Thymus (tissue), 14 donors: ENCODE measurements at places on chromosomes 2 and 18. TPM values are rescaled to one million over a fixed set of nuclear protein-coding genes. Genes with fewer than 3 reads are reported as not detected.
A peak's percentile ranks its signal among the peaks of the same experiment; 100 is the strongest.

- H3K4me1 ChIP-seq = no peaks in the 10 kb centered on the region
- H3K4me3 ChIP-seq = no peak overlapping the region
- H3K27me3 ChIP-seq = no peaks in the 10 kb centered on the region
- no peak for DNase-seq
- no peaks in the 10 kb centered on the region for H3K36me3 ChIP-seq
- no peak overlapping the region for H3K27ac ChIP-seq
Observed at GRCh38 chr2:138207074-138207930, 243.0 kb downstream of the HNMT start.

- H3K4me1 ChIP-seq = peaks cover 7% of the 10 kb centered on the region
- H3K36me3 ChIP-seq = no peaks in the 10 kb centered on the region
- H3K4me3 ChIP-seq = peak overlapping the region; percentile 83
- DNase-seq = no peak
- peaks cover 60% of the 10 kb centered on the region for H3K27me3 ChIP-seq
Observed at GRCh38 chr2:202035089-202035940, 1.7 kb downstream of the FZD7 start.

- no peaks in the 10 kb centered on the region for H3K36me3 ChIP-seq
- H3K27me3 ChIP-seq = no peaks in the 10 kb centered on the region
- no peak for DNase-seq
- H3K4me1 ChIP-seq = no peaks in the 10 kb centered on the region
Observed at GRCh38 chr2:150625303-150625702, 137.8 kb upstream of the RND3 start.

DNA sequence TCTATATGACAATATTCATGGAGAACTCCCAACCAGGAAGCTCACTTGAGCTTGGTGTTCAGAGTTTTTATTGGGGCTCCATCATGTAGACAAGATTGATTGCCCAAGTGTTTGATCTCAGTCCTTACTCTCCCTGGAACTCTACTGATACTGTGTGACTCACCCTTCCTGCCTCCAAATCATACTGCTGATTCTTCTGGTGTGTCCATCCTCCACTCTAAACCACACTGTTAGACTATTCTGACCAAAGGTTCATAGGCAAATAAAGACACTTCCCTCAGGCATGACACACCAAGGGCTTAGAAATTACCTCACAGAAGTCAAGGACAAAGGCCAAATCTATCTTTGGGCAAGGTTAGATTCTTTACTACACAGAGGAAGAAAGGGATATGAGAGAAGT, 107.9 kb upstream of the CDH20 start:
- H3K27ac ChIP-seq = no peak overlapping the region
- no peak overlapping the region for H3K4me3 ChIP-seq
- H3K27me3 ChIP-seq = no peaks in the 10 kb centered on the region
- no peaks in the 10 kb centered on the region for H3K4me1 ChIP-seq
- DNase-seq = no peak

- no peaks in the 10 kb centered on the region for H3K4me1 ChIP-seq
- no peak for DNase-seq
- H3K4me3 ChIP-seq = no peak overlapping the region
- peaks cover 2% of the 10 kb centered on the region for H3K27me3 ChIP-seq
- H3K36me3 ChIP-seq = no peaks in the 10 kb centered on the region
- no peak overlapping the region for H3K27ac ChIP-seq
Observed at GRCh38 chr2:70922235-70923234, 13.2 kb upstream of the ATP6V1B1 start.

GRCh38 chr2:148819019-148819585, 55.9 kb upstream of the KIF5C start:
- peaks cover 13% of the 10 kb centered on the region for H3K27me3 ChIP-seq
- H3K36me3 ChIP-seq = no peaks in the 10 kb centered on the region
- no peaks in the 10 kb centered on the region for H3K4me1 ChIP-seq
- DNase-seq = no peak
- no peak overlapping the region for H3K27ac ChIP-seq
- H3K4me3 ChIP-seq = no peak overlapping the region

- no peak overlapping the region for H3K27ac ChIP-seq
- no peak overlapping the region for H3K4me3 ChIP-seq
- DNase-seq = no peak
- H3K27me3 ChIP-seq = no peaks in the 10 kb centered on the region
- H3K4me1 ChIP-seq = no peaks in the 10 kb centered on the region
- H3K36me3 ChIP-seq = no peaks in the 10 kb centered on the region
Observed at GRCh38 chr2:134819334-134819733, 19.1 kb upstream of the ACMSD start.

GRCh38 chr2:48316753-48317750, 212.9 kb upstream of the STON1 start:
- no peaks in the 10 kb centered on the region for H3K36me3 ChIP-seq
- no peak for DNase-seq
- H3K27me3 ChIP-seq = no peaks in the 10 kb centered on the region
- H3K27ac ChIP-seq = no peak overlapping the region

- H3K27me3 ChIP-seq = no peaks in the 10 kb centered on the region
- no peak for DNase-seq
- no peak overlapping the region for H3K27ac ChIP-seq
- H3K4me3 ChIP-seq = no peak overlapping the region
- H3K4me1 ChIP-seq = no peaks in the 10 kb centered on the region
- H3K36me3 ChIP-seq = no peaks in the 10 kb centered on the region
Observed at GRCh38 chr18:47168509-47168908, 7.7 kb downstream of the IER3IP1 start.

DNA sequence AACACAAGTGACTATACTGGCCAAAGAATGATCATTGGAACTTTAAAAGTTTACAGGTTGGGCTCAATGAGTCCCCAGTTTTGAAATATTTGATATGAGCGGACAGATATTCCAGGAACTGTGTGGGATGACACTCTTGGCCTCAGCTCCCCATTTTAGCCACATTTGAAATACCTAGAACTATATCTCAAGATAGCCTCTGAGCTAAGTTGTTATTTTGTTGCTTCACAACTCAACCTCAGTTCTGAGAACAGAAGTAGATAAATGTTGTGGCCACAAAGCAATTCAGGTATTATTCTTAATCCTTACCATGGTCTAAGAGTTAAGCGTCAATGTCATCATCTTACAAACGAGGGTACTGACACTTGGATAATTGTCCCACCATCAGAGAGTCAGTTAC, 172.2 kb upstream of the SETBP1 start:
- peaks cover 9% of the 10 kb centered on the region for H3K4me1 ChIP-seq
- no peaks in the 10 kb centered on the region for H3K27me3 ChIP-seq
- no peak overlapping the region for H3K4me3 ChIP-seq
- H3K36me3 ChIP-seq = no peaks in the 10 kb centered on the region

DNA sequence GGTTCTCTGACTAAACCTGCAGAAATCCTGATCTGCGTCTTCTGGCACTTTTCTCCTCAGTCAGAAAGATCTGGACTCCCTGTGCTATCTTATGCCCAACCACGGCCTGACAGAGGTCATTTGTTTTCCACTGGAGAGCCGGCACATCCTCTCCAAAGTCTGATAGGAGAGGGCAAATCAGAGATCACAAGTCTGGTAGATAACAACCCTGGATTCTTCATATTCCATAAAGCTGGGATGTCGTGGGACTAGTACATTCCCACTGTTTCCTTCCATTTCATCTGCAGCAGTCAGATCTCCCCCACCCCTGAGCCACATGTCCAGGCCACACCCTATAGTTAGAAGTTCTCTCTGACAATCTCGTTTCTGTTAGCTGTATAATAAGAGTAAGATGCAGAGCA, 157.0 kb downstream of the MGAT5 start:
- H3K27me3 ChIP-seq = no peaks in the 10 kb centered on the region
- DNase-seq = no peak
- peaks cover 59% of the 10 kb centered on the region for H3K4me1 ChIP-seq
- peaks cover 11% of the 10 kb centered on the region for H3K36me3 ChIP-seq
- no peak overlapping the region for H3K4me3 ChIP-seq
- no peak overlapping the region for H3K27ac ChIP-seq

DNA sequence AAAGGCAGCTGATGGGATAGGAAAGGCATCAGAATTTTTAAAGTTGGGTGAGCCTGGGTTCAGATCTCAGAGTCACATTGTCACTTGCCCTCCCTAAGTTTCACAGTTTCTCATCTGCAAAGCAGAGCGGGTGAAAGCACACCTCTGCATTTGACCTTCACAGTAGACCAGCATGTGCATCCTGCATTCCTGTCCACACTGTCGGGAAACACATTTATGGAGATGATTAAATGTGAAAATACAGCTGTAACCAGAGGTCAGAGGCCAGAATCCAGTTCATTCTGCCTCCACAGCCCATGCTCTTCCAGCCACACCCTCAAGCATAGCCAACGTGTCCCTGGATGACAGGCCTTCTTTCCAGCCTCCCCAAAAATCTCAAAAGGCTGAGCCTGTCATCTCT, 392.0 kb upstream of the MYT1L start:
- H3K36me3 ChIP-seq = no peaks in the 10 kb centered on the region
- H3K27me3 ChIP-seq = no peaks in the 10 kb centered on the region

GRCh38 chr2:160379399-160379798, 114.2 kb downstream of the RBMS1 start:
- DNase-seq = no peak
- no peak overlapping the region for H3K27ac ChIP-seq
- peaks cover 20% of the 10 kb centered on the region for H3K4me1 ChIP-seq
- H3K4me3 ChIP-seq = no peak overlapping the region
- H3K27me3 ChIP-seq = no peaks in the 10 kb centered on the region
- H3K36me3 ChIP-seq = no peaks in the 10 kb centered on the region

DNA sequence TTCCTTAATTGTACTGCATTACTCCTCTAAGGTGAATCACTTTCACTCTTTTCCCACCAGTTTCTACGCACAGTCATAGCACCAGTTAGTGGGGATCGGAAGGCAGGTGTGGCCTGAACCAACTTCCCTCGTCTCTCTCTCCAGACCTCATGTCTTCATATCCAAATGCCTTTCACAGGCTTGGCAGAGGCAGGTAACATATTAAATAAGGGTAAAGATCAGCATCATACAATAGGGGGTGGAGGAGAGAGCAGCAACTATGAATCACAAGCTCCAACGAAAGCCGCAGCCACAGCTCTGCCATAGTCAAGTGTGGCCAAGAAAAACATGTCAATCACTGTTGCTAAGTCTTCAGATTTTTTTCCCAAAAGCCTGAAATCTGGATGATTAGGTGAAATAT, 40.3 kb downstream of the AP1S3 start:
- no peak overlapping the region for H3K27ac ChIP-seq
- no peaks in the 10 kb centered on the region for H3K36me3 ChIP-seq
- H3K4me1 ChIP-seq = no peaks in the 10 kb centered on the region
- H3K4me3 ChIP-seq = no peak overlapping the region

DNA sequence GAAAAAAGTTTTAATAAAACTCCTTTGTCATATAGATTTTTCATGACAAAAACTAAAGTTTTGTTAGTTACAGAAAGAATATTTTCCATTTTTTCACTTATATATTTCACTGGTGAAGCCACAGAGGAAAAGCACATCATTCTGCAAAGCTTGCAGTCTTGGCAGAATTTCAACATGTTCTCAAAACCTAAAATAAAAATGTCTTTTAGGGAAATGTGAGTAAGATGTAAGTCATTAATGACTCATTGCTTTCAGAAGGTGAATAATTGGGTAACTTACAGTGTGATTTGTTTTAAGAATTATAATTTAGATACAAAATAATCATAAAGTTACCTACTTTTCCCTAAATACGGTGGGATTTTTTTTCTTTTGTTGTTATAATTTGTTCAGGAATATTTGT, 43.4 kb upstream of the TNFRSF11A start:
- H3K27me3 ChIP-seq = no peaks in the 10 kb centered on the region
- H3K27ac ChIP-seq = no peak overlapping the region
- no peak overlapping the region for H3K4me3 ChIP-seq
- peaks cover 16% of the 10 kb centered on the region for H3K36me3 ChIP-seq
- no peak for DNase-seq
- no peaks in the 10 kb centered on the region for H3K4me1 ChIP-seq

DNA sequence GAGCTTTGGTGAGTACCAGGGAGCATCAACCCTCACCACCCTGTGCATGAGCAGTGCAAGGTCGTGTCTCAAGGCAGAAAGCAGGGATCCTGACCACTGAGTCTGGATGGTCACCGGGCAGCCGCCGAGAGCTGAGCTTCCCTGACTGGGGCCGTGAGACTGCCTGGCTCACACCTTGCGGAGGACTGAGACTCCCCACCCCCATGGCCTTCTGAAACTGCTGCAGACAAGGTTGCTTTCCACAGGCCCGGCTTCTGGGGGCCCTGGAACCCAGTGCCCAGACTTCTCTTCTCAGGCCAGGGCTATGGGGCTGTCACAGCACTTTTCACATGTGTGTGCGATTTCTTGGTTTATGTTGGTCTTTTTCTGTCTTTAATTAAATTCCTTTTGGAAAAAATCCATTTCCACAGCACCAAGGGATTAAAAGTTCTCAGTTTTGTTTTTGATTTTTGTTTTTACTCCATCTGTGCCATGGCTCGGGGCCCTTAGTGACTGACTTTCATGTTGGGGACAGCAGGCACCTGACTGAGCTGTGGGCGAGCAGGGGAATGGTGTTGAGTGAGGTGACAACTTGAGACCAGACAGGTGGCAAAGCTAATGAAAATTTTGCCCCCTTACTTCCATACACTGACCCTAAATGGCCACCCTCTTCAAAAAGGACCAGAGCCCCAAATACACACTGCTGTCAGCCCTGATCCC, 297.9 kb downstream of the CYP26B1 start:
- H3K4me1 ChIP-seq = no peaks in the 10 kb centered on the region
- no peak for DNase-seq
- H3K27ac ChIP-seq = no peak overlapping the region
- peaks cover 14% of the 10 kb centered on the region for H3K27me3 ChIP-seq
- H3K36me3 ChIP-seq = no peaks in the 10 kb centered on the region

DNA sequence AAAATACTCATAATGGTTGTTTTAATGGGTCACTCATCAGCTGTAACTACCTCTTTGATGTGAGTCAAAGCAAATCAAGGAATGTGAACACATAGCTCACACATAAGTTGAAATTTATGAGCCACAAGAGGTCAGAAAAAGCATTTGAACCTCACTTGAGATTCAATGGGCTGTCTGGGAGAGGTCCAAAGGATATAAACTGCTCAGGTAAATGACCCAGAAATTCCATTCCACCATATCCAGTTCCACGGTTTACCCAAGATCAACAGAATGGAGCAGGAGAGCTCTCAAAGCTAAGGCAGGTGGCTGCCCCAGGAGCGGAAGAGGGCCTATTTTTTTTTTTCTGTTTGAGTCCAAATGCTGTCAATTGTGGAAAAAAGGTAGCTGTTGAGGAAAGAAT, 464.1 kb downstream of the TNS1 start:
- DNase-seq = no peak
- no peak overlapping the region for H3K4me3 ChIP-seq
- H3K27ac ChIP-seq = no peak overlapping the region
- H3K27me3 ChIP-seq = peaks cover 2% of the 10 kb centered on the region
- no peaks in the 10 kb centered on the region for H3K4me1 ChIP-seq

GRCh38 chr18:13726972-13727331, 479 bp downstream of the RNMT start:
- H3K4me3 ChIP-seq = peak overlapping the region; percentile 81
- DNase-seq = no peak
- peaks cover 3% of the 10 kb centered on the region for H3K36me3 ChIP-seq
- H3K4me1 ChIP-seq = peaks cover 6% of the 10 kb centered on the region

The SPRED2 gene
- total RNA-seq = 7.9 TPM

The COPS7B gene
- 18.6 TPM for total RNA-seq

The SULT1C2 gene
- 0.57 TPM for total RNA-seq

The CD207 gene
- total RNA-seq = 0.99 TPM

The SPDYA gene
- 0.47 TPM for total RNA-seq
